ENCODE measurements at places on chromosomes 1 and 21.

GRCh38 chr1:33295450-33296081, 25.3 kb downstream of the A3GALT2 start:
- peak; percentile 83 for DNase-seq

DNA sequence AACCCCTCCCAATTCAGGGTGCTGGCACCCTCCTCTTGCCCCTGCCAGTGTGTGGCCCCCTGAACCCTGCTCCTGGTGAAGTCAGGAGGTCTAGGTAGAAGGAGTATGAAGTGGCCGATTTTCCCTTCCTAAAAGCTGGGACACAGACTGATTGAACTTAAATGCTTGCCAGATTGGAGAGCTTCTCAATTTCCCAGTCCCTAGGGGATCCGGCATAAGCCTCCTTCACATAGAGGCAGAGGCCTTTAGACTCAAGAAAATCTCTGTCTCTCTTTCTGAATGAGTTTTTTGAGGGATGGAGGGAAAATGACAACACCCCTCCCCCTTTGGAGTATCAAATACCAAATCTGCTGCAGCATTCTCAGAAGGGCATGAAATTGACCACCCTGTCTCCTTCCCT, 51.5 kb downstream of the SYT2 start:
- DNase-seq = no peak

DNA sequence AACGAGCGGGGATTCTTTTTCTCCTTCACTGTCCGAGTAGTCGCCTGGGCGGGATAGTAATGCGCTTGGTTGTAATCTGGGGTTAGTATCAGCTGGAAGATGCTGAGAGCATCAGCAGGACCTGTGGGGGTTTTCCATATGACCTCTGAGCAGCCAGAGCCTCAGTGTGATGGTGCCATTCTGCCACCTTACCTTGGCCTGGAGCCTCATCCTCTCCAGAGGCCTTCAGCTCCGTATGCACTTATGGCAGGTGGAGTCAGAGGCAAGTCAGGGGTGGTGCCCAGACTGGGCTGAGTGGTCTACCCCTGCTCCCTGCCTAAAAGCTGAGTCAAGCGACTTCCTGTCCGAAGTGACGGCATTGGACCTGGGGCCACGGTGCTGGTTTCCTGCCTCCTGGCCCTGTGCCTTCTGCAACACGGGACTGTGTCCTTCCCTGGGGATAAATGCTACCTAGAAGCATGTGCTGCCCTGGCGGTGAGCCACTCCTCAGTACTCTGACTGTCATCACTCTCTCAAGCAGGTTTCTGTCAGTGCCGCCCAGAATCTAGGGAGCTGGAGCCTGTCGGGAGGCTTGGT, 24.7 kb downstream of the TENT5C start:
- DNase-seq = no peak

GRCh38 chr1:207313131-207313530, 8.3 kb upstream of the CD55 start:
- no peak for DNase-seq

GRCh38 chr1:33057095-33057494, 20.4 kb upstream of the AK2 start:
- no peak for DNase-seq

- DNase-seq = no peak
These were observed 106.3 kb downstream of the CD247 start for GRCh38 chr1:167412072-167412471.

GRCh38 chr1:188877668-188878067, 1600.0 kb downstream of the BRINP3 start:
- DNase-seq = no peak

- DNase-seq = no peak
These were observed 159.9 kb upstream of the RUNX1 start for GRCh38 chr21:35208810-35209517.

DNA sequence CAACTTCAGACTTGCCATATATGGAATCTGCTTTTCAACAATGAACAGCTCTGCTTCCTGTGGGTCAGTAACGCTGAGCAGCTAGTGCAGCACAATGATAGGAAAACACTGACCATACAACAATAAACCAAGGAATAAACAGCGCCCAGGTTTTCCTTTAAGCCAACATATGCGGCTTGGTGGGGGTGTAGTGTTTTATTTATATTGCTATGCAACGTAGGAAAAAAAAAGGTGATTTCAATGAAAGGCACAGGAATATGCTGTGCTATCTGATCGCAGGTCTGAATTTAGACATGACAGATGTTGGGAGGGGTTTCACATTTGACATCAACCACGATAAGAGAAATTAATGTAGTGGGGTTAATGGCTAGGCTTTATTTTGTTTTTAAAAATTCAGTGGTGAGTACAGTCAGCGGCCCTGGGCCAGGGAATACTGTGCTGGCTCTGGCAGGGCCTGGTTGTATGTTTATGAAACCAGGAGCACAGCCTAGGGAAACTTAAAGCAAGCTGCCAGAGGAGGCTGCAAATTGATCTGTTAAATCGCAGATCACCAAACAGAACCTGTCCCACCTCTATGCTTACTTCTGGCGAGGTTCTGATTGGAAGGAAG, 4.3 kb downstream of the TSPAN2 start:
- no peak for DNase-seq

DNA sequence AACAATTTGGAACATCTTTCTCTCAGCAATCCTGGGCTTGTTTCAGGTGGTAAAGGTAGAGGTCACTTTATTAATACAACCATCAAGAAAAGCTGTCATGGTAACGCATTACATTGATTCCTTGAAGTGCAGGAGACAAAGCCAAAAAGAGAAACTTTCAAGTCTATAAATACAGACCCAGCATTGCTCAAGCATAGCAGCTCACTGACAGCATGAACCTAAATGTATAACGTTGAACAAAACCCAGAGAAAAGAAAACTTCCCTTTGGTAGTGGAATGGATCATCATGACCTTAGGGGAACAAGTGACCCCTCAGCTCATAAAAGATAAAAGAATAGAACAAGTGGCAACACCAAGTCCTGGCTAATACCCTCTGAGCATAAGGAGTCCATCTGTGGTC, 332.2 kb downstream of the NTNG1 start:
- no peak for DNase-seq

DNA sequence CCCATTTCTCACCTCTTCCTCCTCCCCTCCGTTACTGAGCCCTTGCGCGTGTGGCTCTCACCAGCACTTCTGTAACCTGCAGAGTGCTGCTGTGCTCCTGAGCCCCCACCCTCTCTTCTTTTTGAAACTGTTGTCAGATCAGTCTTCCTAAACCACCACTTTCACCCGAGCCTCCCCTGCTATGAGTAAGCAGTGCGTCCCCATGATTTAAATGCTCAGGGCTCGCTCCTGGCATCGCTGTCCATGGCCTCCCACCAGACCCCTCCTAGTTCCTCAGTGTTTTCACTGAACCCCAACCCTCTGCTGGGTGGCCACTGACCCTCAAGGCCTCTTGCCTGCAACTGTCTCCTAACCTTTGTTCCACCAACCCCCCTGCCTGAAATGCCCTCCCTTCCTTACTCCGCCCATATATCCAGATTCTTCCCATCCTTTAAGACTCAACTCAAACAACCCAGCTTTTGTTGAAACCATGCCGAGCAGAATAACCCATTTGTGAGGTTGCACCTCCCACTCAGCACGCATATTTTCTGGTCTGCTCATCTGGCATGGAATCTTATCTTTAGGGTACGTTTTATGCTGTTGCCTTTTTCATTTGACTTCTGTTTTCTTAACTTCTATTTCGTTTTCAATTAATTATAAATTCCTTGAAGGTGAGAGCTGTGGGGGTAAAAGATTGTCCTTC, 64.5 kb upstream of the FAM3B start:
- no peak for DNase-seq

GRCh38 chr1:2317230-2318065, 73.9 kb downstream of the MORN1 start:
- DNase-seq = no peak

DNA sequence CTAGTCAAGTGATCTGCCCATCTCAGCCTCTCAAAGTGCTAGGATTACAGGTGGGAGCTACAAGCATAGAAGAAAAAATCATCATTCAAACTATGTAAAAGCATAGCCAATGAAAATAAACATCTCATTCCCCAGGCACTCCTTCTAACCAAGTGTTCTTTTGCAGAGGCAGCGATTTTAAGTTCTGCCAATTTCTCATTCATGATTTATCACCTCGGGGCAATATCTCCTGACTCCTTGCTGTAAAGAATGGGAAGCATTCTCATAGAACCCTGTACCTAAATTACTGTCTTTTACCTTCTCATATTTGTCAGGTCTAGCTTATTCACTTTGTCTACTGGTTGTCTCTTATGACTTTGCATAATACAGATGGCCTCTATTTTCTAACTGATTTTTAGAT, 32.5 kb upstream of the IVNS1ABP start:
- DNase-seq = no peak

DNA sequence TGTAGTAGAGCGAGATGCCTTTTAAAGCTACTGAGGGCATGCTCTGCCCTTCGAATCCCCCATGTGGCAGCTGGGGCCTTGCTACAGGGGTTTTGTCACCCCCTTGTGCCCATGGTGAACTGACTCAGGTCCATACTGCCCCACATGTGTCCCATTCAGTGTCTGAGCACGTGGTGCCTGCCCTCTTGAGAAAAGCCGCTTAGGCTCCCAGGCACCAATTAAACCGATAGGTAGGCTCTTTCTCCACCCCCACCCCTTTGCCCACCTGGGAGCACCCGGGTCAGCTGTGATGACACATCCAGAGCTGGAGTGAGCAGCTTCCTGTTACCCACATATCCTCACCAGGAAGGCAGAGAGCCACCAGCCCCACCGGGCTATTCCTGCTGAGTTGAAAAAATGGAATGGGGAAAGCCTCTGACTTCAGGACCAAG, 30.5 kb downstream of the TMCC2 start:
- DNase-seq = no peak

- DNase-seq = no peak
These were observed 147.1 kb downstream of the ADSS2 start for GRCh38 chr1:244304656-244305055.

DNA sequence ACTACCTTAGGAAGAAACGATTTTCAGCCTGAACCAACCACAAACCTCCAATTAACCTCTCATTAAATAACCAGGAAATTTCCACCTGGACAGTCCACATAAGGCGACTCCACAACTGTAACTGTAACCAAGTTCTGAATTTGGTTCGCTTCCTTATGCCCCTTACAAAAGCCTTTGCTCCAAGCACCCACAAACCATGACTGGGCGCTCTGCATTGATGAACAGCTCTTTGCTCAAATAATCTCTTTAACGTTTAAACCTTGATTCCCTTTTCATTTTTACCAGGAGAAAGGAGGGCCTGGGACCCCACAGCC, 38.2 kb upstream of the ZNF124 start:
- no peak for DNase-seq

DNA sequence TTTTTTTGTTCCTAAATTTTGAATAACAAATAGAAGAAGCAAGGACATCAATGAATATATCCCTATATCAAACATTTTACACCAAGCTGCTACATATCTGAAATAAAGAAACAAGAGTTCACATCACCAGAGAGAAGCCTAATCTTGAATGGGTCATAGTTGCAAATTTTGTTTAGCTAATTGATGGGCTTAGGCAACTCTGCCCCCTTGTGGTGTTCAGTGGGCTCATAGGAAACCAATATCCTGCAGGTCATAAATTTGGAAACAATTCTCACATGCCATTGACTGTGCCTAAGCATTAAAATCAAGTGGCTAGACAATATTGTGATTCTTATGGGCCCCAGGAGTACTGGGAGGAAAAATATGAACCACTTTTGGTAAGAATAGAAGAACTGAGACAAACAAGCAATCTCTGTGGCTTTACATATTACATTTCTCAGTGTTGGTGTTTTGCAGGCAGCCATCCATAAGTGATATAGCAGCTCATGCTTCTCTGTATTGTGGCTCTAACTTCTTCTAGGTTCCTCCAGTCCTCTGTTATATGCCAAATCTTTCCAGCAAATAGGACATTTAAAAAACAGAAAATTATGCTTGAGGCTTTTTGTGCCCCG, 1262.8 kb upstream of the PRMT6 start:
- no peak for DNase-seq
